ENCODE measurements at places on chromosomes 5 and 9. TPM values are rescaled to one million over a fixed set of nuclear protein-coding genes. Genes with fewer than 3 reads are reported as not detected.

The UGT3A2 gene
- total RNA-seq, result not detected

The DMRT2 gene
- total RNA-seq, result 22.5 TPM

The DNLZ gene
- 16.8 TPM for total RNA-seq

The SLF1 gene
- total RNA-seq, result 18.8 TPM

The IFNA2 gene
- not detected for total RNA-seq

- DNase-seq, result no peak
Measured at GRCh38 chr5:57718155-57718554, 235.5 kb upstream of the ACTBL2 start.

GRCh38 chr9:87639949-87640348 lies 86.0 kb upstream of the CTSL start:
- no peak for DNase-seq

- DNase-seq, result no peak
Measured at GRCh38 chr5:92505925-92506324, 1075.1 kb downstream of the NR2F1-AS1 start.

- peak; percentile 3 for DNase-seq
Measured at GRCh38 chr5:77218263-77218662, 7.8 kb downstream of the PDE8B start.

DNA sequence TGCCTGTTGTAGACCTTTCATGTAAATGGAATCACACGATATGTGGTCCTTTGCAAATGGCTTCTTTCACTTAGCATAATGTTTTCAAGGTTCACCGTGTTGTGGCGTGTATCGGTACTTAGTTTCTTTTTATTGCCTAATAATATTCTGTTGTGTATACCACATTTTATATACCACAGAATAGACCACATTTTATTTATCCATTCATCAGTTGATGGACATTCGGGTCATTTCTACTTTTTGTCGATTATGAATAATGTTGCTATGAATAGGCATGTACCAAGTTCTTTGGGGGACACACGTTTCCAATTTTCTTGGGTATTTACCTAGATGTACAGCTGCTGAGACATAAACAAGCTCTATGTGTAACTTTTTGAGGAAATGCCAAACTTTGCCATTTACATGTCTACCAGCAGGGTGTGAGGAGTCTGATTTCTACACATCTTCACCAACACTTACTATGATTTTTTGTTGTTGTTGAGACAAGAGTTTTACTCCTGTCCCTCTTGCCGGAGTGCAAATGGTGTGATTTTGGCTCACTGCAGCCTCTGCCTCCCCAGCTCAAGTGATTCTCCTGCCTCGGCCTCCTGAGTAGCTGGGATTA lies 144.7 kb downstream of the RGS3 start:
- DNase-seq, result no peak

GRCh38 chr5:36300191-36300926 lies 1.3 kb downstream of the RANBP3L start:
- no peak for DNase-seq

GRCh38 chr5:125891061-125891725 lies 532.0 kb upstream of the GRAMD2B start:
- DNase-seq, result no peak

DNA sequence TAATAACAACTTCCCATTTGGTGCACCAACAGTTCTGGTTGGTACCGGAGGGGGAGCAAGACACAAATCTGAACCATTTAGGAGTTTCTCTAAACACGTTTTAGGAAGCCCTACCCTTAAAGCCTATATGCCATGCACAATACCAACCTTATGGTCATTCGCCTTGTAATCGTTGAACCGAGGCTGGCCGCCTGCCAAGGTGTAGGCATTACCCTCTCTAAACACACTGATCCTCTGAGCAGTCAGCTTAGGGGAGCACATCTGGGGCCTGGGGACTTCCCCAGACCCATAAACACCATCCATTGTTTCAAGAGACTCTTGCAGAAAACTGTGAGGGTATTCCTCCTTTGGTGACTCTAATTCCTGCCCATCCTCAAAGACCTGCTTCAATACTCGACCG lies 328 bp downstream of the GRXCR2 start:
- no peak for DNase-seq

- no peak for DNase-seq
Measured at GRCh38 chr5:174777583-174777982, 53.2 kb downstream of the MSX2 start.

- DNase-seq, result no peak
Measured at GRCh38 chr5:138661991-138662434, 86.8 kb upstream of the HSPA9 start.

DNA sequence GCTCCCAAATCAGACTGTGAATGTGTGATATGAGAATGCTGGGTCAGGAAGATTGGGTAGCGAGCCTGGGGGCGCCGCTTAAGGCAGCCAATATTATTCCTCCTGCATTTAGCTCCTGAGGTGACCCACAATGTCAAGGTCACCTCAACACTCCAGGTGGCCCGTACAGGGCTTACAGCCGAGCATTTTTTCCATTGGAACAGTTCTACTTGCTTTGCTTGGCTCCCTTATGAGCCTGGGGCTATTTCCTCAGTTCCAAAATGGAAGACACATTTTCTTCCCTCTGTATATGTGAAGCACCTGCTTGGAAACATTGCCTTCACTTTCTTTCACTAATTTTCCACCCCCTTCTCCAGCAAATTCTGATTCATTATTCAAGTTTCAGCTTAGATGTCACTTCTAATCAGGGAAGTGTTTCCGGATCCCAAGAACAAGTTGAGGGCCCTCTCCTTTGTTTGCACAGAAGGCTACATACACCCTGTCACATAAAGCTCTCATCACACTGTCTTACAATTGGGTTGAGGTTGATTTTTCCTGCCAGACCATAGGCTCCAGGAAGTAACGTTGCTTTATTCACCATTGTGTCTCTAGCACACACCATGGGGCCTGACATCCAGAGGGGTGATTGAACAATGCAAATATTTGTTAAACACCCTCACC lies 330.2 kb downstream of the PIK3R1 start:
- DNase-seq, result no peak

DNA sequence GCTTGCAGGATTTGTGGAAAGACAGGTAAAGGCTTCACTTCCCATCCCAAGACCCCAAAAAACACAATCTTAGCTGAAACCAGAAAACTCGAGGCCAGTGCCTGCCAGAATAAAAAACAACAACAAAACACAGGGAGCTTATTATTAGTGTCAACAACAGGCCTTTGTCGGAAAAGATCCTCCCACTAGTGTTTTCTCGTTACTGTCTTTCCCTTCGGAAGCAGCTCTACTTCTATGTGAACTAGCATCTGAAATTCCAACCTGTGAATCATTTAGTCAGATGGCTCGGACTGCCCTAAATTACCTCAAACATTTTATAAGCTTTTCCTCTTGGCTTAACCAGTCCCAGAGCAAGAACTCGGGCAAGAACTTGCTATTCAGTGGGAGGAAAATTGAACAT lies 122.2 kb upstream of the GNA14 start:
- no peak for DNase-seq

- DNase-seq, result no peak
Measured at GRCh38 chr5:159566832-159567231, 236.5 kb upstream of the IL12B start.

- no peak for DNase-seq
Measured at GRCh38 chr5:169576181-169576598, 7.4 kb upstream of the SPDL1 start.

DNA sequence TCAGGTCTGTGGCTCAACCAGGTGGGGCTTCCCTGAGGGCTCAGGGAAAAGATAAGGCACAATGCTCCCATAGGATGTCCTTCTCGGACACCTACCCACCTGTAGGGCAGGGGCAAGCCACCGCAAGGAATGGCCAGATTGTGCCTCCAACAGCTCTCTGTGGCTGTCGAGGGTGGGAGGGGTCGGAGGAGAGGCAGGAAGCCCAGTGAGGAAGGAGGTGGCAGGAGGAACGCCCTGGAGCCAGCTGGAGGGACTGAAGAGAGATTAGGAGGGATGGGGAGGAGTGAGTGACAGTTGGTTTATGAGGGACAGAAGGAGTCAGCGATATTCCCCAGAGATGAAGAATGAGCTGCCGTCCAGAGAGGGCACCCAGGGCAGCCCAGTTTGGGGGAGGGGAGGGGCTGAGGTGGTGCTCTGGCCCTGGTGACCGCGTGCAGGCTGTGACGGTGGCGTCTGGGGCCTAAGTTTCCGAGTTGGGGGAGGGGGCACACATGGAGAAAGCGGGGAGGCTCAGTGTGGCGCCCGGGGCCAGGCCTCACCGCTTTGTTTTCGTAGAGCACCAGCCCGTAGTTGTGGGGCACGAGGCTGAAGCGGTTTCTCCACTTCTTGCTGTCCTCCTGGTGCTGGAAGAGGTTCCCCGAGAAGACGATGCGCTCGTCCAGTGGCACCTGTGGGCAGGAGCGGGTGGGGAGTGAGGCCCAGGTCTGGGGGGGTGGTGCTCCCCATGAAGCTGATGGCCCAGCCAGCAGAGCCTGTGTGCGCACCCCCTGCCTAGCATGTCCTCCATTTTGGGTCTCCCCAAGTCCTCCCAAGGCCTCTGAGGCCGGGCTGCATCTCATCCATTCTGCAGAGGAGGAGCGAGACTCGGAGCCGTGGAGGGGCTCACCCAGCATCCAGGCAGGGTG lies 75.6 kb downstream of the LRSAM1 start:
- DNase-seq, result no peak

DNA sequence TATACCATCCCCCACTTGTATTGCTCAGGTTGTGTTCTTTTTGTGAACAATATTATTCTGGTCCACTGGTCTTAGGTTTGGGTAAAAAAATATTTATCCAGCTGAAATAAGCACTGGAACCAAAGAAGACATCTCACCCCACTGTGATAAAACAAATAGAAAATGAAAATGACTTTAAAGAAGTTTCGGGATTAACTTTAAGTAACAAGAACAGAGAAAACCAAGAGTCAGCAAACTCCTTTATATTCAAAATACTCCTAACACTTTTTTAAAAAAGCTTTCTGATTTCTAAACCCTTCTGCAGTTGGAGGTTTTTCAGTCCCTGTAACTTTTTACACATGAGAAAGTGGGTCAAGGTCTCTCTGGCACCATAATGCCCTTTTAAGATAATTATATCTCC lies 273.9 kb upstream of the CDH10 start:
- no peak for DNase-seq

Measured in OCI-LY7 (cell line).